ENCODE measurements at places on chromosomes 12 and 14.

DNA sequence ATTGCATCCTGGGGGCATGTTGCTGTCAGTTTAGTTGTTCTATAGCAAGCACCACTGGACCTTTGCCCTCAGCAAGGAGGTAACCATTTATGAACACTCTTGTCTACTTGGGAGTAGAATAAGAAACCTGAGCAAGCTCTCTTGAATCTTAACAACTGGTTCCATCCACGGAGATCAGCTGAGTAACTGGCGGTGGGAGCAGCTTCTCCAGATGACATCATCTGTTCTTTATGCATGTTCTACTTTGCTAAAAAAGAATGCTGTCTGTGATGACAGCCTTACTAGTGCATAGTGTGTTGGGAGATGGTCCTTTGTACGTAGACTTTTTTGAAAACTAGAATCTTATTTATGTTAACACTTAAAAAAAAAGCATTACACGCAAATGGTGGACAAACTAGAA is 17.7 kb downstream of the SLC4A8 start:
- no peak for DNase-seq

DNA sequence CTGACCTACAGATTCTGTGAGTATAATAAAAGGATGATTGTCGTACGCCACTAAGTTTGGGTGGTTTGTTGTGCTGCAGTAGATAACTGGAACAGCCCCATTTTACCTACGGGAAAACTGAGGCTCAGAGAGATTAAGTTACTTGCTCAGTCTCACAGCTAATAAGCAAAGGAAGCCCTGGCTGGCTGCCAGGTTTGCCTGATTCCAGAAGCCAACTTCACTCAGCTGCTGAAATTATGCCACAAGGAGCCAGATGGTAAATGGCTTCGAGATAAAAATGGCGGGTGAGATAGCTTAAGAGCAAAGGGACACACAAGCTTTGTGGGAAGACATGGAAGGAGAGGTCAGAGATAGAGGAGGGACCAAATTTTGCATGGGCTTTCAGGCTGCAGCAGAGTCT is 191.5 kb upstream of the NOS1 start:
- DNase-seq, result no peak

DNA sequence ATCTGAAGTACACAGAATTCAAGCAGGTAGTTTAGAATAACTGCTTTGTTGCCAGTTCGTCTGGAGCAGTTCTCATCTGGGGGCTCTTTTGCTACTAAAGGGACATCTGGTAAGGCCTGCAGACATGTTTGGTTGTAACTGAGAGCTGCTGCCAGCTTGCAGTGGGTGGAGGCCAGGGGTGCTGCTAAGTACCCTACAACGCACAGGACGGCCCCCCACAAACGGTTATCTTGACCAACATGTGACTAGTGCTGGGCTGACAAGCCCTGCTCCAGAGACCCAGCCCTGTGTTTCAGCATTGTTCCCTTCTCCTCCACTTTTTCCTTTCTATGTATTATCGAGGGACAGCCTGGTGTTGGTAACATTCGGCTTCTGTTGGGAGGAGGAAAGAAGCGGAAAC is 40.8 kb downstream of the FBXO21 start:
- no peak for DNase-seq

DNA sequence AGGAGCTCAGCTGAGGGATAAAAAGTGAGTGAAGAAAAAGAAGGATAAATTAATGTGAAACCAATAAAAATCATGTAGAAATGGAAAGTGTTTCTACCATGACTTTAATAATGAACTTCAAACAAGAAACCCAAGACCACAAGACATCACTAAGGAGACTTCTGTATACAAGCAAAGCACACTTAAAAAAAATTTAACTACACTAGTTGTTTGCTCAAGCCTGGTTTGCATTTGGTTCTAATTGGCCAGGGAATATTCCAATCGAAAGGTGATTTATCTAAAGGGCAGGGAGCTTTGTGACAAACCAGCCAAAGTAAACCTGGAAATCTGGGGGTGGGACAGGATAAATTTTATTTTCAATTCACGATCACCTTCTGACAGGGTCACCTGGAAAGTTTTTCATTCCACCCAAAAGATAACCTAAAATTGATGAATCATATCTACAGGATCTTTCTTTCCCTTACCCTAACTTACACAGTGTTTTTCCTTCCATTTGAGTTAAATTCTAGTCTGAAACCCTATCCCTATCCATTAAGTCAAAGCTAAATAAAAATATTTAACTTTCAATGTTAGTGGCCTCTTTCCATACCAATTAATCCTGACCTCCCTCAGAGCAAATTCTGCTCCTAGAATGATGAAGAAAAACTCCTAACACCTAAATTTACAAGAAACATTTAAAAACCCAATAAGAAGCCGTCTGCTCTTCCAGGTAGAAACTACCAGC is 2.6 kb downstream of the EGLN3 start:
- DNase-seq, result no peak

DNA sequence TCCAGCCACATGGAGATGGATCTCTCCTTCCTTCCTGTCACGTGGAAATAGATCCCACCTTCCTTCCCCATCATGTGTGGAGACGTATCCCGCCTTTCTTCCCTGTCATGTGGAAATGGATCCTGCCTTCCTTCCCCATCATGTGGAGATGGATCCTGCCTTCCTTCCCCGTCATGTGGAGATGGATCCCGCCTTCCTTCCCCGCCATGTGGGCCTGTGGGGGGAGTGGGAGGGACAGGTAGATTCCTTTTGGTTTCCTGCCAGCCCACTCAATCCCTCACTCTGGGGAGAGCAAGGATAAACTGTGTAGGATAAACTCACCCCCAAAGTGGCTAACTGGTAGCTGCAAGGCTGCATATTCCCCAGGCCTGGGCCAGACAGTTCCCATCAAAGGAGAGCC is 31.7 kb upstream of the TDRD9 start:
- DNase-seq, result no peak

GRCh38 chr14:75147423-75148071 is 20.7 kb upstream of the NEK9 start:
- no peak for DNase-seq

DNA sequence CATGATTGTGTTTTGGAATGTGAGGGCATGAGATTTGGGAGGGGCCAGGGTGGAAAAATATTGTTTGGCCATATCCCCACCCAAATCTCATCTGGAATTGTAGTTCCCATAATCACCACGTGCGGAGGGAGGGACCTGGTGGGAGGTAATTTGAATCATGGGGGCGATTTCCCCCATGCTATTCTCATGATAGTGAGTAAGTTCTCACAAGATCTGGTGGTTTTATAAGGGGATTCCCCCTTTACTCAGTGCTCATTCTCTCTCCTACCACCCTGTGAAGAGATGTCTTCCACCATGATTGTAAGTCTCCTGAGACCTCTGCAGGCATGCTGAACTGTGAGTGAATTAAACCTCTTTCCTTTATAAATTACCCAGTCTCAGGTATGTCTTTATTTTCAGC is 15.7 kb downstream of the OR10P1 start:
- DNase-seq, result no peak

DNA sequence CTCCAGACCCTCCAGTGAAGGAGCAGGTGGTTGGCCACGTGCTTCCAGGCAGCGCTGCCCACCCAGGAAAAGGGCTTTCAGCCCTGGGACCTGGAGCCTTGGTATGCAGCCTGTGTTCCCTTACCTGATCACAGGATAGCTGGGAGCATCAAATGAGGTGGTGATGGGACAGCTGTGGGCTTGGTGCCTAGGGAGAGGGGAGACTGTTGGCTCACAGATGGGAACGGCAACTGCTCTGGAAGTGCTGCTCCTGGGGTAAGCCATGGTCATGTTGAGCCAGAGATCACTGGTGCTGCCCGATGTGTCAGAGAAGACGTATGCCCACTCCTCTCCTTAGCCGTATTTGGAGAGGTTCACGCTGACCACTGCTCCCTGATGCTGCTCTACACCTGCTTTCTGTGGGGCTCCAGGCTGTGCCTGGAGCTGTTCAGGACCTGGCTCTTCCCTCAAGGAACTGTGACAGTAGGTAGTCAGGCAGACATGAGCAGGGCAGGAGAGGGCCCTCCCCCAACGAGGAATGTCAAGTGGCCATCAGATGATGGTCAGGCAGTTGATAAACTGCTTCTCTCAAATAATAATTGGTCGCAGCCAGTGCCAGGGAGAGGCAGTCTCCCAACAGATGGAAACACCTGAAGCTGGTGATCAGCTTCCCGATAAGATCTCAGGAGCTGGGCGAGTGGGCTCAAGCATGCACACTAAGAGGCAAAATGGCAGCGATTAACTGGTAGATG is 2.8 kb upstream of the CYP46A1 start:
- no peak for DNase-seq

- DNase-seq, result no peak
Measured at GRCh38 chr12:122457627-122458026, 35.2 kb upstream of the CLIP1 start.

GRCh38 chr12:125208334-125208733 is 143.1 kb downstream of the AACS start:
- DNase-seq, result no peak

GRCh38 chr12:41619705-41620104 is 431.6 kb downstream of the PDZRN4 start:
- peak; percentile 70 for DNase-seq

- no peak for DNase-seq
Measured at GRCh38 chr12:113465808-113466453, 5.7 kb downstream of the LHX5 start.

GRCh38 chr14:54503486-54503885 is 6.2 kb upstream of the CGRRF1 start:
- DNase-seq, result no peak

DNA sequence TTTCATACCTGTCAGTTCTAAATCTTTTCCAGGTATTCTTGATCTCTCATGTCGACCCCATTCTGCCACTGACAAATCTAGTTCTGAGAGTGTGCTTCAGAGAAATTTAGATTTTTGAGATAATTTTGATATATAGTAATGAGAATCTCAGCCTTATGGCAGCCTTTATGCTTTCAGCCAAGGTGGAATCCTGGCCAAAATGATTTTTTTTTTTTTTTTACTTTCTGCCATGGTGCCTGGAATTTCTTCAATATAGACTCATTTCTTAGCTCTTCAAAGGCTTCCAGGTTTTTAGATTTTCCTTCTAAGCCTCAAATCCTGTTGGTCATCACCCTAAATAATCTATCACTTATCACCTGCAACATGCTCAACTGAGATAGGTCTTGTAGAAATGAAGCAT is 926.6 kb downstream of the NRXN3 start:
- no peak for DNase-seq

DNA sequence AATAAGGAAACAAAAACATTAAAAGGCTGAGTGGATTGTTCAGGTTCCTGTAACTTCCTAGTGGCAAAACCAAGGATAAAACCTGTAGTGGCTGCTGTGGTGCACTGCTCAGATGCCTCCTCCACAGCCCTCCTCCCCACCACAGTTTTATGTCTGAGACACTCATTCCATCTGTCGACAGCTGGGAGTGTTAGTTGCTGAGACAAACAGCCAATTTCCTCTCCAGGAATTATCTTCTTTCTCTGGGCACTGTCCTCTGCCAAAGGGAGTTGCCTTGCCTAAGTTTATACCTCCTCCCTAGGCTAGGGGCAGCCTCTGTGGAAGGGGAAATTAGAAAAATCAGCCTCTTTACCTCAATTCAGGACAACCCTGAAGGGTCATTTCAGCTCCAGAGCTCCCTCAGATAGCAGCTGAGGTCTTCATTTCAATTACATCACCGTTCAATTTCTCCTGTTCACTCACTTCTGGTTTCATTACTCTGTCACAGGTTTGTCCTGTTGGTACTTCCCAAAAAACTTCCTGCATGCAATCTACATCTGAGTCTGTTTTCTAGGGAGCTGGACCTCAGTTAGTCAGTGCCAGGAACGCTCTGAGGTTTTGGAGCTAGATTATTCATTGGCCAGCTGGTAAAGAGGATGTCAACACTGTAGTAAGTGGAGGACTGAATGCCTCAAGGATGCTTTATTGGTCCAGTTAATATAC is 74.9 kb upstream of the ATP2B1 start:
- DNase-seq, result no peak

- no peak for DNase-seq
Measured at GRCh38 chr14:20578325-20578724, 9.5 kb downstream of the RNASE11 start.

Measured in NCI-H146 (cell line).